ENCODE measurements at places on chromosomes 3 and 15.

GRCh38 chr15:40048926-40049475 lies 10.0 kb upstream of the SRP14 start:
- no peak for DNase-seq

DNA sequence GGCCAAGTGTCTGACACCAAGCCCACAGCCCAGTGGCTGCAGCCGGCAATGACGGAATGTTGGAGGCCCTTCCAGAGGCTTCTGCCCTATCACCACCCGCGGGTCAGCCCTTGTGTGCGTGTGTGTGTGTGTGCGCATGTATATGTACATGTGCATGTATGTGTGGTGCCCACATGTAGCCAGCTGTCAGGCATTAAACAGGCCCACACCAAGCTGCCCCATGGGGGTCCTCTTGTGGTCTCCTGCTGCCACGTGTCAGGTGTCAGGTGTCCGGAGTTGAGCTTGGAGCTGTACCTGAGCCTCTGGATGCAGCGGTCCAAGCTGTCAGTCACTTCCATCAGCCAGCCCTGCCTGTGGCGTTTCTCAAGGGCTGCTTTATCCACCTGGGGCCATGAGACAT lies 13.9 kb downstream of the UROC1 start:
- DNase-seq: no peak

- no peak for DNase-seq
Observed at GRCh38 chr3:53182764-53183355, 21.9 kb downstream of the PRKCD start.

DNA sequence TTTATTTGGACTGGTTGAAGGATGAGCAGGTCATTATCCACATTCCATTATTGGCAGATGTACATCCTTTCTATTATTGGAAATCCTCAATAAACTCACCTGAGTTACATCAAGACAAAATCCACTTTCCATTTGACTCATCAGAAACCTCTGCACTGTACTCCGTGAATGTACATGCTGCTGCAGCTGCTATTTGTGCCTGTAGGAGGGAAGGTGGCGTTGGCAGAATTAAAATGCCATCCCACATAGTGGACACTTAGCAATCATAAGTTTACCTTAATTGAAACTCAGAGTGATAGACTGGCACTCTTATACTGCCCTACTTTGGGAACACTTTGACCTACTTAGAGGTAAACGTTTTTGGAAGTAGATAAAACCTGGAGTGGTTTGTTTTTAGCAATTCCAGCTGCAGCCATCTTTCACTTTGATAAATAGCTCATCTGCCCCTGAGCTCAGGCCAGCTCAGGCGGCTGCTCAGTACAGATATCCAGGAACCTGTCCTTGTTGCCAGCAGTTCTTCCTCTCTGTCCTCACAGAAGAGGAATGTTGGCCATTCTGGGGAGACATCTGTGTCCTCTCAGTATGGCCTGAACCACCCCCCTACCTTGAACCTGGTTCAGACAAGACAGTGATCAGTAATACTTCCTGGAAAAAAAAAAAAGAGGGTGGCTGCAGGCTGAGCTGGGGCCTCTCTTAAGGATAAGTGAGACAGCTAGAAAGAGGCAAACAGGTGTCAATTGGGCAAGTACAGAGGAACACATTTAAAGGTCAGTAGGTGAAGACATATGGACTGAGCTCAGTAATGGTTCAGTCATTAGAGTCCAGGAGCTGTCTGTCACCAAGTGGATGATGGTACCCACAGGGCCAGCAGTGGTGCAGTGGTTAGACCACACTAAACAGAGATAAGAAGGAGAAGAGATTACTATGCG lies 153.4 kb upstream of the UMPS start:
- DNase-seq: no peak

DNA sequence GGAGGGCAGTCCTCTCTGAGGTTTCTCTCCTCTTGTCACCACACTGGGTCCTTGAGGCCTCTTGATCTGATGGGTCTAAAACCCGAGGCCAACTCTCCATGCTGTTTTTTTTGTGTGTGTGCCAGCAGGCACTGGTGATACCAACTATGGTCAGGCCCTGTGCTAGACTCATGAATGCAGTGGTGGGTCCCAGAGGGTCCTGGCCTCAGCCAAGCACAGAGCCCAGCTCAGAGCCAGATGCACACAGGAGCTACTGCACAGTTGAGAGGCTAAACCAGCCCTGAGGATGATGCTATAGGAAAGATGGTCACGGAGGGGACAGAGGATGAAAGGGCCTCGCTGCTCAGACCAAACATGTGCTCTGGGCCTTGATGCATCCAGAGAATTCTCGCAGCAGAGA lies 33.5 kb downstream of the RAB6B start:
- DNase-seq: no peak

DNA sequence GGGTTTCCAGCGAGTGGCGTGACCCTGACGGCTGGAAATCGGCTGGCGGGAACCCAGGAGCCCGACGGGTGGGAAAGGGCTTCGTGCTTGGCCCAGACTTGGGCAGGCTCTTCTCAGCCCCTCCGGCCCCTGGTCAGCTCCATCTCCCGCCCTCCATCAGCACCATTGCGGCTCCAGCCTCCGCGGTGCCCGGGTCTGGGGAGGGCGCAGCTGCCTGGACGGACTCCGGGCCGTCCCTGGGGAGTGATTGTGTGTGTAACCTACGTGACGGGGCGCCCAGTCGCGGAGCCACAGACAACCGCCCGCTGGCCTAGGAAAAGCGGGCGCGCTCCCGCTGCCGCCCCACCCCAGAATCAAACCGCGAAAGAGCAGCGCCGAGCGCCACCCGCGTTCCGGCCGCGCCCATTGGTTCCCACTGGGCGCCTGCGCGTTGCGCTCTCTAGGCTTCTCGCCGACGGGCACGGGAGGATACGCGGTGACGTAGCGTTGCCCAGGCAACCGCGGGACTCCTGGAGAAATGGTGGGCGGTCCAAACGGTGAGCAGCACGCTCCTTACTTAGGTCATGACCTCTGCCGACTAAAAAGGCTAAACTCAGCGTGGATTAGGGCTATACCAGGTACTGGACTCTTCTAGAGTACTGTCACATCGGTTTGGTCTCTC lies at the start of gene CFAP20DC:
CFAP20DC (minus strand) TSS at position 355 of the 661 bp plus-strand sequence. CDS start 394 bp downstream, outside the sequence.
- DNase-seq: peak; percentile 89

DNA sequence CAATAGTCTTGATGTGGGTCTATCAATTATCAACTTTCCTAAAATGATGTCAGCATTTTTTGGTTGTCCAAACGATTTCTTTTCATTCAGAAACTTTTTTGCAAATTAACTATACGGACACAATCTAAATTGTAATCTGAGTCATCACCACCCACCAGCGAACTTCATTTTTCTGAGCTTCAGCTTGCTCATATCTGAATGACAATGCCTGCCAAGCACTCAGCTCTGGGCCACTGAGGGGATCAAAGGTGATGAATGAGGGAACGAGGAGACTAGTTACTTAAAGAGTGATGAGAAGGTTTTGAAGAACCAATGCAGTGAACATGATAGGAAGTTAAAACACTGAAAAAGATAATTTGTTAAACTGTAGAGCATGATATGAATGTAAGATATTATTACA lies 14.9 kb upstream of the TBC1D23 start:
- DNase-seq: no peak

- DNase-seq: no peak
Observed at GRCh38 chr3:39879581-39879980, 70.2 kb downstream of the MYRIP start.

DNA sequence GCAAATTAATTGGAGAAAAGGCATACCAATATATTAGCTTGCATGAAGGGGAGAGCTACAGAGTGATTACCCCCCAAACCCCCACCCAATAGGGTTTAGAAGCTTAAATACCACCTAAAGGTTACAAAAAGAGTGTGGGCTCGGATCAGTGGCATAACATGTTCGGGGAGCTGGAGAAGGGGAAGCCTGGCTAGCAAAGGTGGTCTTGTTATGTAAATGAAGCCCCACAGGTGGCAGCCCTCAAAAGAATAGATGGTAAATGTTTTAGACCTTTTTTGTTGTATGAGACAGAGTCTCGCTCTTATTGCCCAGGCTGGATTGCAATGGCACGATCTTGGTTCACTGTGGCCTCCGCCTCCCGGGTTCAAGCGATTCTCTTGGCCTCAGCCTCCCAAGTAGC lies 10.9 kb upstream of the PXK start:
- no peak for DNase-seq

DNA sequence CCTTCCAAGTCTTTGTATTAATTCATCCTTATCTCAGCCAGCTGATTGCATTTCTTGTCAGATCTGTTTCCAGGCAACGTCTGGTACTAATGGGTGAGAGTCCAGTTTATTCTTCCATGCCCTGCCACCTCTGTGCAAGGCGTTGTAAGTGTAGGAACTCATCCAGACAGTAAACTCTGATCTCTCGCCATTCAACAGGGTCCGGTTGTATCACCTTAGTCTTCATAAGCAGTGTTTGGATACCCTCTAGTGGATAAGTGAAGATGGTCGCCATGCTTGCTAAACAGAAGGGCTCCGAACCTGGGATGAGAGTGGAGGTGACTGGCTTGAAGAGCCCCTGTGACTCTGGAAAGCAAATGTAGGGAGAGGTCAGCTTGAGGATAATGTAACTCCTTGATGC lies 51.6 kb upstream of the CMTM7 start:
- DNase-seq: no peak

- no peak for DNase-seq
Observed at GRCh38 chr15:94265982-94266381, 34.6 kb downstream of the MCTP2 start.

GRCh38 chr3:150605998-150606641 lies 3.0 kb downstream of the SELENOT start:
- no peak for DNase-seq

GRCh38 chr3:33954956-33955355 lies 156.5 kb downstream of the PDCD6IP start:
- no peak for DNase-seq

GRCh38 chr15:67465196-67465952 lies 55.6 kb upstream of the C15orf61 start:
- no peak for DNase-seq

DNA sequence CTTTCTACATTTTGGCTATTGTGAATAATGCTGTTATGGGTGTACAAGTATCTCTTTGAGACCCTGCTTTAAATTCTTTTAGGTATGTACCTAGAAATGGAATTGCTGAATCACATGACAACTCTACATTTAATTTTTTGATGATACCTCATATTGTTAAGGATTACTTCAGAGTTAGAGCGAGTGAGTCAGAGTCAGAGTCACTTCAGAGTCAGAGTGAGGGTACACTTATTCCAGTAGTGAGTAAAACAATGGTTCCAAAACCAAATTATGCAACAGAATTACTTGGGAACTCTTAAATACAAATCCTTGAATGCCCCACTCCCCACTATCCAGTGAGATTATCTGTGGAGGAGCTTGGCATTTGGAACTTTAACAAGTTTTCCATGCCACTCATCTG lies 50.3 kb upstream of the SNRK start:
- DNase-seq: no peak

DNA sequence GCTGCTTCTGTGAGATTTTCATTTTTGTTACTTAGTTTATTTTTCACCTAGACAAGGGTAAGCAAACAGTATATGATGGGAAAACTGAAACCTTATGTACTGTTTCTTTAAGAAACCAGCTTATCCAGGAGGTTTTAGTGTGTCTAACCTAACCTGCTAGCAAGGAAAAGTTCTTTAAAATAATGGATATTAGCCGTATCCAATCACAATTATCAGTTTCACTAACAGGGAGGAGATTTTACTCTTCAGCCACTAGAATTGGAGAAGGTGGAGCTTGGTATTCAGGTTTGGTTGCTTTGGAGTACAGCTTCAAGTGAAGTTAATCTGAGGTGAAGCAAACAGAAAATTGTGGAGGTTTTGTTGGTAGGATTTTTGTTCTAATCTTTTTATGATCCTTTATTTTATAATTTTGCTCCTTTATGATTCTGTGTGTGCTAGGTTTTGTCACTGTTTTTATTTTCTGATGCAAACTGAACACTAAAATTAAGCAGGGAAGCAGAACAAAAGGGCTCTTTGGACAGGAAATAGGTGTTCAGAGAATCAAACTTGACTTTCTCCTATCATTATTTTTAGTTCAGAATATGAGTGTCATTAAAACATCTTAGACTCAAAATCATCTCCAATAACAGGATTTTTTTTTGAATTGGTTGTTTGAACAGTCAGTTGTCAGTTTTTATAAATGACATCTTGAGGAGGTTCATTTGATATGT lies 13.0 kb downstream of the ZFAND6 start:
- peak; percentile 17 for DNase-seq

- no peak for DNase-seq
Observed at GRCh38 chr15:99253381-99254090, 2.3 kb downstream of the LRRC28 start.

DNA sequence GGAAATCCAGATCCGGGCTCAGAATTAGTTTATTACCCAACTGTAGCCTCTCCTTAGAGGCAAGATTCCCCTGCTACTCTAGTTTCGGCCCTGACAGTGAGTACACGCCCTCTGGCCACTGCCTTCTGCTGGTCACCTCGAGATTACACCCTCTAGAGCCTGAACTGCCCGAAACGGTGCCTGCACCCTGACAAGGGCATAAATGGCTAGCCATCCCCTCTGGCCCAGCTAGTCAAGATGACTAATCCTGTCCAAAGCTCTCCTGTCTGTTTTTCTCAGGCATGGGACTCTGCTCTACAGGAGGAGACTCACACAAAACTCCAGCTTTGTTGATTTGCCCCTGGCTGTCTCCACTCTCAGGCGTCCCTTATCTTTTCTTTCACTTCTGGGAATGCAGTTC lies 150.5 kb upstream of the UBE2E2 start:
- DNase-seq: no peak

DNA sequence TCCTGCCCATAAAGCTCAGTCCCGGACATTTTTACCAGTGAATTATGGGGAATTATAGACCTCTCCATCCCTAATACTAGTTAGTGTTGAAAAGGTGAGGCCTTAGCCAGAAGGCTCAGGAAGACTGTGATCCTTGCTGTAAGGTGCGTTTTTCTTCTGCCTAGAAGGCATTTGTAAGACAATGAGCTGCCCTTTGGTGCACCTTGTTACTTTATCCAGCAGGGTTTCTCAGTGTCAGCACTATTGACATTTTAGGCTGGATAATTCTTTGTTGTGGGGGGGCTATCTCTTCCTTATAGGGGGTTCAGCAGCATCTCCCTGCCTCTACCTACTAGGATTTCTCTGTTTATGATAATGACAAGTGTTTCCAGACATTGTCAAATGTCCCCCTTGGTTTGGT lies 108.1 kb upstream of the ABHD17C start:
- DNase-seq: no peak

GRCh38 chr3:4765212-4765611 lies 214.0 kb upstream of the BHLHE40 start:
- no peak for DNase-seq

DNA sequence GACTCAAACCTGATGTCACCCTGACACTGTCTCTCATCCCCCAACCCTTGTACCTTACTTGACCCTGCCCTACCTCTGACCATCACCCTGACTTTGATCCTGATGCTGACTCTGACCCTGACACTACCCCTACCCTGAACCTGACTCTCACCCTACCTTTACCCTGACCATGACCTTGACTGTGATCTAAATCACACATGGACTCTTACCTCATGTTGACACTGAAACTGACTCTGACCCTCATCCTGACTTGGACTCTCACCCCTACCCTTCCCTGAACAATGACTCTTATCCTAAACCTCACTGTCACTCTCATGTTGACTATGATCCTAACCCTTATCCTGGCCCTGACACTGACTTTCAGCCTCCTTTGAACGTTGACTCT lies 21.7 kb upstream of the SLC25A26 start:
- DNase-seq: no peak

Measured in GM18507 (cell line).